Stimulated activated CD4-positive, alpha-beta T cell treated with anti-CD3 and anti-CD28 coated beads, Interleukin-1b, Interleukin-23, amount 100 ng/mL, for 4 hours (primary cell): ENCODE measurements at places on chromosomes 2 and 18.

DNA sequence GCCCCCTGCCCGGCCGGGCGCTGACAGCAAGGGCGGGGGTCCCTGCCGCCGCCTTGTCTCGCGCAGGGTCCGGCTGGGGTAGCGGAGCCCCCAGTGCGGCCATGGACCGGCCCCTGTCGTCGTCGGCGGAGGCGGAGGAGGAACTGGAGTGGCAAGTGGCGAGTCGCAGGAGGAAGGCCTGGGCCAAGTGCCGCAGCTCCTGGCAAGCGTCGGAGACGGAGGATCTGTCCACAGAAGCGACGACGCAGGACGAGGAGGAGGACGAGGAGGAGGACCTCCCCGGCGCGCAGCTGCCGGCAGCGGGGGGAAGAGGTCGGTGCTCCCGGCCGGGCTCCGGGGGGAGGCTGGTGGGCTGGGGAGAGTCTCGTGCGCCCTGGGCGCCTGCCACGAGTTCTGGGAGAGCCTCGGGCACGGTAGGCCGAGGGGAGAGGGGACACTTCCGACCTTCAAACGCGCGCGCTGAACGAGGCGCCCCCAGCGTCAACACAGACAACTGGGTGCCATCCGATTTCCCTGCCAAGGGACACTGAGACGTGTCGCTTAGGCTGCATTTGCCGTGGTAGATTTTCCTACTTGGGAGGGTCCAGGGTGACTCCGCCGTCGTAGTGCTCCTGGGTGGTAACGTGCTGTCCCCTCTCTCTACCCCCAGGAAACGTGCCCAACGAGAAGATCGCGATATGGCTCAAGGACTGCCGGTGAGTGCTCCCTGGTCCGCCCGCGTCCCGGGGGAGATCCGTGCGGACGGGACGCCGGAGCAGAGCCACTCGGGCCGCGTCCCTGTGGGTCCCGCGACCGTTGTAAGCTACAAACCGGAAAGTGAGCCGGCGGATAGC lies 652 bp downstream of the ITPRID2 start:
- peak; percentile 47 for DNase-seq

- no peak for DNase-seq
These were observed 61.4 kb downstream of the RPL31 start for GRCh38 chr2:101063352-101064124.

DNA sequence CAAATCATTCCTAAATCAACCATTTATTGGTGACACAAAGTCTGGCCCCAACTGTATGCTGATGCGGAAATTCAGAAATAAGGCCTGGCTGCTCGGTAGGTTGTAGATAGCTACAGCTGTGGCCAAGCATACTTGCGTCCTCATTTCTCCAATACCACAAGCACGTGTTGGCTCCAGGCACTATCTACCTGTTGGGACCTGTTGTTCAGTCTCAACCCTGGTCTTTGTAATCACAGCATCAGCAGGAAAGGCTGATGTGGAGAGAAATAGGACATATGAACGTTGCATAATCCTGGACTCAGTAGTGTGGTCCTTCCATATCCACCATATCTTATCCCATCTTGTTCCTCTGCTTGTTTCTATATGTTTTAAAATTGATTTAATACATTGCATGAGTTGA lies 212.6 kb downstream of the PMAIP1 start:
- no peak for DNase-seq

DNA sequence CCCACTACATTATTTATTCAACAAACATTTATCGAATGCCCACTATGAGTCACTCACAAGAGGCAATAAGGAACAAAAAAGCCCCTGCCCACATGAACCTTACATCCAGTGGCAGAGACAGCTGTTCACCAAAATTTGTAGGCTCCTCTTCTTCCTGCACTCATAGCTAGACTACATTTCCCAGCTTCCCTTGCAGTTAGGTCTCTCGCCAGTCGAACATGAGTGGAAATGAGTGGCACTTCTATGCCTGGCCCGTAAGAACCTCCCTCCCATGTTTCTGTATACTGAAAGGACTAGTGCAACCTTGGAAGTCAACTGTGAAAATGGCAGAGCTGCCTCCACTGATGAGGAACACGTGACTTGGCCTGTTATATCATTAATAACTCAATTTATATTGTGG lies 19.4 kb upstream of the NCOA1 start:
- no peak for DNase-seq

- DNase-seq: no peak
These were observed 170.1 kb upstream of the REV1 start for GRCh38 chr2:99659874-99660273.

- DNase-seq: no peak
These were observed 63.9 kb upstream of the TANK start for GRCh38 chr2:161096336-161096735.

- no peak for DNase-seq
These were observed 156.0 kb downstream of the CERS6 start for GRCh38 chr2:168611896-168612650.

- no peak for DNase-seq
These were observed 75.6 kb upstream of the ID2 start for GRCh38 chr2:8606226-8606625.

- DNase-seq: no peak
These were observed 606.0 kb upstream of the GCFC2 start for GRCh38 chr2:76316691-76317090.
